Skin of body (tissue), 3 donors: ENCODE measurements at places on chromosomes 7 and 10. TPM values are rescaled to one million over a fixed set of nuclear protein-coding genes. Genes with fewer than 3 reads are reported as not detected.

GRCh38 chr7:23242321-23242720 is 4.3 kb upstream of the GPNMB start:
- DNase-seq = no peak

DNA sequence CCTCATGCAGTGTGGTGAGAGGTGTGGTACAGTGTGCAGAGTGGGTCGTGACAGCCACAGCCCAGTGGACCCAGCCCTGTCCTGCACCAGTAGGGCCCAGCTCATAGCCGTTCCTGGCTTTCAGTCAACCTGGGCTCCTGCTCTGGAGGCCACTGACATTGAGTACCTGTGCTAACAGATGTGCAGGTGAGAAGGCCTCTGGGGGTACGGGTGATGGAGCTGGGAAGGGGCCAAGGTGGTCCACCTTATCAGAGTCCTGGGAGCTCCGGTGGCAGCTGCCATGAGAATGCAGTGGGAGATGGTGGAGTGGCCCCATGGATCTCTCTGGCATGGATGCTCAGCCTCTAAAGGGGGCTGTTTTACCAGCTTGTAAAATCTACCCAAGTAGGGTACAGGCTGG is 6.1 kb upstream of the TBRG4 start:
- no peak for DNase-seq

GRCh38 chr7:33754933-33755928 is 150.1 kb upstream of the BMPER start:
- DNase-seq = no peak

DNA sequence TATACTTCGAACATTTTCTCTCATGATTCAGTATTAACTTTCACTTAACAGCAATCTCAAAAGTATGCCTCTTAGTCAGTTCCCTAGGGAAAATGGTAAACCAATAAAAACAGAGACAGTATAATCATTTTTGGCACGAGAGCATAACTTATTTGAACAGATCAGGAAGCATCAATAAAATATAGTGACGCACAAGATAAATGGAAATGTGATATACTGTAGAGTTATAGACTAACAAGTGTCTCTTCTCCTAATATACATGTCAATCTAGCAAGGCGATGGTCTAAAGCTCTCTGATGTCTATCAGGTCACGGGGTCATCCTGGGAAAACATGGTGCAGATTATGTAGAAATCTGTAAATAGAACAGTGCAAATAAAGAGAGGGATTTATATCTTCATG is 131.6 kb downstream of the HGF start:
- DNase-seq = no peak

DNA sequence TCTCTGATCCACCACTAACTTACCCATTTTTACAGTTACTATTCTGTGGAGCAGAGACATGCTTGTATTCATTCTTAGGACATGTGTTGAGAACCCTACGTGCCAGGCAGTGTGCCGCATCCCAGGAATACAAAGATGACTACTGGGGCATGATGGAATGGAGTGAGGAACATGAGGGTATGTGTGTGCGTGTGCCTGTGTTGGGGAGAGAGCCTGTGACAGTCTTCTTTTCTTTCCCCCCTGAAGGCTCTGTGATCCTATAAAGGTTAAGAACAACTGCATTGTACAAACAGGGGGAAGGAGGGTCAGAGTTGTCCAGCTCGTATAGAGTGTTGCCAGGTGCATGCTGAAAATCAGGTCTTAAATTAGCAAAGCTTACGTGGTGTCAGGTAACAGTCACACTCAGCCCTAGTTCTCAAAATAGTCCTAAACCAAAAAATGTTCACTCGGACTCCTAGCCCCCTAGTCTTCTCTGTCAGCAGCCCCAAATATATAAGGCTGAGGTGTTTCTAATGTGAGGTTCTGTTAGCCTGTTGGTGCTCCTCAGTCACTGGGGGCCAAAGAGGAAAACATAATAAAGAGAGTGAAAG is 161.9 kb downstream of the CELF2 start:
- no peak for DNase-seq

DNA sequence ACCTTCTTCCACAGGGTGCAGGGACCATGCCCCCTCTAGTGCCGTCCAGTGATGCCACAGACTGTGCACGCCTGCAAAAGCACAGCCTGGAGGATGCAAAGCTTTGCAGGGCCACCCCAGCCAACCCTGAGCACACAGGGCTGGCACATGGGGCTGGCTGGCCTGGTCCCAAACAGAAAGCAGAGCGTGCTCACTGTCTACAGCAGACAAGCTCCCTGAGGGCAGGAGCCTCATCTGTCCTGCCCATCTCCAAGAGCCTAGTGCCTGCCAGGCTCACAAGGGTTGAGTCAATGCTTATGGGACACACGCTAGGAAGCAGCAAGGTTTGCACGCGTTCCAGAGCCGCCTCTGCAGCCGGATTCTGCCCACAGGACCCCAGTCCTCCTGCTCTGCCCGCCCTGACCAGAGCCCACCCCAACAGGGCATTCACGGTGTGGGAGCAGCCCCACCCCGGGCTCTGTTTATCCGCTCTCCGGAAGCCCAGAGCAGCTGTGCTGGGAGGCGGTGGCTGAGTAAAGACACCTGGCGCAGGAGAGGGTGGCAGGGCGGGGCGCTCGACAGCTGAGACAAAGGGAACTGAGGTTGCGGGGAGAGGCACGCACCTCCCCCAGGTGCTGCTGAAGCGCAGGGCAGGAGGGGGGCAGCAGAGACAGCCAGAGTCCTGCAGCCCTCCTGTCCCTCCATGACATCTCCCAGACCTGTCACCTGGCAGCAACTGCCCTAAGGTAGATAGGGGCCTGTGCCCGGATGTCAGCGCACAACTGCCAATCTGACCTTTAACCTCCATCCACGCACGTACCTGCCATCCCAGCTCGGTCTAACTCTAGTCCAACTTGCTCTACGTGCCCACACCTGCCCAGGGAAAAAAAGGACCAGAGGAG is 4.3 kb downstream of the KCNH2 start:
- DNase-seq = no peak

DNA sequence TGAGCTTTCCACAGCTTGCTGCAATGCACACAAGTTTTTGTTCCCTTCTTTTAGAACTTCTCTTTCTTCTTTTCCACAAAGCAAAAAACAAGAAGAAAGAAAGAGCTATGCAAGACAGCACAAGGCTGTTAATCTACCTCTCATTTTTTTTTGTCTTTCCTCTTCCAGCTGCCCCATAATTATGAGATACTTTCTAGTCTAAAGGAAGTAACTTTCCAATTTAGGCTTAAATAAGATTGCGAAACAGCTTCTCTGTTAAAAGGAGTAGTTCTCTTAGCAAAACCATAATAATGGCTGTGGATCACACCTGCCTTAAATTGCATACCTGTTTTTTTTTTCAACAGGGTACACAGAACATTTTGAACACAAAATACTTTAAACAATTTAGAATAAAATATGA is 56.0 kb downstream of the NDUFB2 start:
- no peak for DNase-seq

- no peak for DNase-seq
These were observed 65.5 kb downstream of the LRRC17 start for GRCh38 chr7:102978284-102978683.

DNA sequence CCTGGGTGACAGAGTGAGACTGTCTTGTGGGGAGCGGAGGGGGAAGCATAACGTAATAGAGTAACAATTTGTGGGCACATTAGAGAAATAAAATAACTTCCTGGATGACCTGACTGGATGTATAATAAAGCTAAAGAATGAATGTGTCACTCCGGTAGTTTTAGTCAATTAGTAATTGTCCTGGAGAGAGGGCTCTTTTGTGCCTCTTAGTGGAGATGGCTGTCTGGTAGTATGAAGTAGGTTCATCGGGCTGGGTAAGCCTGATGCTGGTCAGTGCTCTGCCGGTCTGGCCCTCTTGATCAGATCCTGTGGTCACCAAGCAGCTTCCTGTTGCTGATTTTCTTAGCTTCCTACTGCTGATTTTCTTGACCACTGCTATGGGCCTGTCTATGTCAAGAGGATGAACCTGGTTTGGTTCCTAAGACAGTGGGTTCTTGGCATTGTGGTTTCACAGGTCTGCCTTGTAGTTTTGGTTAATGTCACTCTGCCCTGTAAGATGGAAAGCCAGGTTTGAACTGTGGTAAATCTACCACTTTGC is 34.1 kb downstream of the ZRANB1 start:
- DNase-seq = no peak

DNA sequence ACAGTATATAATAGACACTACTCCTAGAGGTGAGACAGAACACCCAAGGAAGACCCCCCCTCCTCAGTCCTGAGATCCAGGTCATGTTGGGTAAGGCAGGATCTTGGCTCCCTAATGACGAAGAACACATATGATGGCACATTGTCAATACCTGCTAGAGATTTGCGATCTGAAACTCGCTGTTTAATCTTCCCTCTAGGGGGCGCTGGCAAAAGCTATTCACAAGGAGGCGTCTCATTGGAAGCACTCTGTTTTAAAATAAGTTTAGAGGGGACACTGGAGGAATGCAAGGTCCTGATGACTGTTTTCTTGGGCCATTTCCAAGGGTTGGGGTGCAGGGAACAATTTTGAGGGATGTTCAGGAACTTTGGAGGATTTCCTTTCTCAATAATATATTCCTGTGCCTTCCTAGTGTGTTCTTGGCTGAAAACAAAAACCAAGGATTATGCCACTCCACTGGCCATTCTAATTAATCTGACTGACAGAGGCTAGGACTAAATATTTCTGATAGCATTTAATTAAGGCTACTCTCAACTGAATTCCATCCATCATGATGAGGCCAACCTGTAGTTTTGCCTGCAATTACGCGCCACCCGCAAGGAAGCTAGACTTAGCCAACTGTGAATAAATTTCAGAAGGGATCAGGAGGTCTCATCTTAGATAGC is 1013.8 kb upstream of the MBL2 start:
- DNase-seq = no peak

GRCh38 chr7:79608005-79608404 is 154.5 kb upstream of the MAGI2 start:
- DNase-seq = no peak

DNA sequence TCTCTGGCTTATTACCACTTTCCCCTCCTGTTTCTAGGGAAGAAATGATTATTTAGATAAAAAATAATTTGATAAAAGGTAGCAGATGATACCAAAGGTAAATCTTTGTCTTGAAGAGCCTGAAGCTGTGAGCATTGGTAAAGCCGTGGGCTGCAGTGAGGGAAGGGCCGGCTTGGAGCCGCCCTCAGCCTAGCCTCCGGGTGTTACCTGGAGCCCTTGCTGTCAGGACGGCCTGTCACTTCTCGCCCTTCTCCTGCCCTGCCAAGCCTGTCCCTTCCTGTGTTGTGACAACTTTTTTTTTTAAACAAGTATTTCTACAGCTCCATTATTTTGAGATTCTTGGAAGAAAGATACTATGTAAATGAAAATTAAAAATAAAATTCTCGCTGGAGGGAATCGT is 7.0 kb downstream of the CUX1 start:
- DNase-seq = no peak

GRCh38 chr7:141071260-141071854 is 2.5 kb upstream of the TMEM178B start:
- no peak for DNase-seq

DNA sequence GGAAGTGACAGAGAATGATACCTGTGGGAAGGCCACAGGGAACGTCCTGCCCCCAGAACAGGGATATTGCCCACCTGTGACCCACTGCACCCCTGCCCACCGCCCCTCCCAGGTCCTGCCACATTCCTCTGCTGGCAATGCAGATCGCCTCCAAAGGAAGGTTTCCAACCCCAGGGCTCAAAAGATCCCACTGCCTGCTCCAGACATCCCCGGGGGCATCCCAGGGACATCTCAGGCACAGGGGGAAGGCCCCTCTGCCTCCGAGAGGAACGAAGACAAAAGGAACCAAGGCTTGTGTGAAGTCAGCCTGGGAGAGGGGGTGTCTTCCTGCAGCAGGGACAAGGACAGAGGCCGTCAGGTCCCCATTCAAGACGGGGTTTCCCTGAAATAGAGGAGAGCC is 28.5 kb downstream of the NUDT1 start:
- no peak for DNase-seq

DNA sequence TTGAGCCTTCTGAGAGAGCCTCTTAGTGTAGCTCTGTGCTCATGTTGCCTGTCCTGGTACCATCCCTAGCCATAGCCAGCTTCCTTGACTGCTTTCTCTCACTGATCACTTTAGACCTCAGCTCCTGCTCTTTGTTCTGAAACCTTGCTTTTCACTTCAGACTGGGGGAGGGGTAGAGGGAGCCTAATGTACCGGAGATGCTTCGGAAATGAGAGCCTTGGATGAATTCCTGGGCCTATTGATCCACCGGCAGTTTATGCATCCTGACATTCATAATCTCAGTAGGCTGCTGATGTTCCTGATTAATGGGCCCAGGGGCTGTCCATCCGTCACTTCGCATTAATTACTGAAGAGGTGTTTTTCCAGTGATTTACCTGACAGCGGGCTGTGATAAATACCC is 38.8 kb downstream of the R3HCC1L start:
- no peak for DNase-seq

DNA sequence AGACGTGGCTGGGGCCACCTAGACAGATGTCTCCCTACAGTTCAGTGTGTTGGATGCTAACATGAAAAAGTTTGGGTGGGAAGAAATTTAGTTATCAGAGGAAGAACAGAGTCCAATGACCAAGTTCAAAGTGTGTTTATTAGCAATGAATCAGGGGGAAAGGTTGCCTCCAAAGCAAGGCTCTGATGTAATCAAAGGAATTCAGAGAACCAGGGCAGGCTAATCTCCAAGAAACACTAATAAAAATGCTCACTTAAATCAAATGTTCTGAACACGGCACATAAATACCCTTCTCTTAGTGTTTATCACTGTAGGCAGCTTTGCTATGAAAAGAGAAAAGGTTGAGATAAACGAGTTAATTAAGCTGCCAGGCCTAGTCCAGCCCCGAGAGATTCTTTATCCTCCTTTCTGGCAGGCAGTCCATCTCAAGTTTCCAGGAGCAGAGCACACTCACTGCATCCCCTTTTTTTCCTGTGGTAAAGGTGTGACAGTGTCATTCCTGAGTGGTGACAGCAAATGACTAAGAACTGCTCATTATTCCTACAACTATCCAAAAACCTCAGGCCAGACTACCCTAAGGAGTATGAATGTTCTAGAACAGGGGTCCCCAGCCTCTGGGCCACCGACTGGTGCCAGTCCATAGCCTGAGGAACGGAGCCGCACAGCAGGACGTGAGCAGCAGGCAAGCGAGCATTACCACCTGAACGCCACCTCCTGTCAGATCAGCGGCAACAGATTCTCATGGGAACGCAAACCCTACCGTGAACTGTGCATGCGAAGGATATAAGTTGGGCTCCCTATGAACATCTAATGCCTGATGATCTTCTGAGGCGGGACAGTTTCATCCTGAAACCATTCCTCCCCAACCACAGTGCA is 66.9 kb upstream of the FHIP2A start:
- DNase-seq = no peak

The AKR1B15 gene
- not detected for total RNA-seq

The ARHGEF35 gene
- 10.3 TPM for total RNA-seq

The GNAI1 gene
- 77.6 TPM for total RNA-seq

The AFAP1L2 gene
- 24.9 TPM for total RNA-seq

The PDLIM1 gene
- 21.9 TPM for total RNA-seq

The TSPAN12 gene
- total RNA-seq = 8.4 TPM

The OR2A7 gene
- total RNA-seq = 12.5 TPM
